ENCODE measurements at places on chromosomes 4 and X.

DNA sequence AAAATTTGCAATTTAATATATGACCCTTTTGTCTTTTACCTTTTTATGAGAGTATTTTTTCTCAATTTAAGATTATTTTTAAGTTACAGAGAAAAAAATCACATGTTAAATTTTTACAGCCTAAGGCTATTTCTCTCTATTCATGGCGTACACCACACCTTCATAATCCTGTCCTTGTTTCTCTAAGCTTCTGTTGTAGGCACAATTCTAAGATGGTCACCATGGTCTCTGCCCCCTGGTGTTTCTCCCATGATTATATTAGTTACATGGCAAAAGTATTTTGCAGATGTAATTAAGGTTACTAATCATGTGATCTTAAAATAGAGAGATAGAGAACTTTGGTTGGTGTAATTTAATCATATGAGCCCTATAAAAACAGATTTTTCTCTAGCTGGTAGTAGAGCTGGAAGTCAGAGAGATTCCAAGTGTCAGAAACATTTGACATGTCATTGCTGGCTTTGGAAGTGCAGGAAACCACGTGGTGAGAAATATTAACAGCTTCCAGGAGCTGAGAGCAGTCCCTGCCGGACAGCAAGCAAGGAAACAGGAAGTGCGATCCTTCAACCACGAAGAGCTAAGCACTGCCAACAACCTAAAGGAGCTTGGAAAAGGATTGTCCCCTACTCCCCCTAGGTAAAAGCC, 89.8 kb downstream of the EIF4E start:
- peak; percentile 90 for DNase-seq

DNA sequence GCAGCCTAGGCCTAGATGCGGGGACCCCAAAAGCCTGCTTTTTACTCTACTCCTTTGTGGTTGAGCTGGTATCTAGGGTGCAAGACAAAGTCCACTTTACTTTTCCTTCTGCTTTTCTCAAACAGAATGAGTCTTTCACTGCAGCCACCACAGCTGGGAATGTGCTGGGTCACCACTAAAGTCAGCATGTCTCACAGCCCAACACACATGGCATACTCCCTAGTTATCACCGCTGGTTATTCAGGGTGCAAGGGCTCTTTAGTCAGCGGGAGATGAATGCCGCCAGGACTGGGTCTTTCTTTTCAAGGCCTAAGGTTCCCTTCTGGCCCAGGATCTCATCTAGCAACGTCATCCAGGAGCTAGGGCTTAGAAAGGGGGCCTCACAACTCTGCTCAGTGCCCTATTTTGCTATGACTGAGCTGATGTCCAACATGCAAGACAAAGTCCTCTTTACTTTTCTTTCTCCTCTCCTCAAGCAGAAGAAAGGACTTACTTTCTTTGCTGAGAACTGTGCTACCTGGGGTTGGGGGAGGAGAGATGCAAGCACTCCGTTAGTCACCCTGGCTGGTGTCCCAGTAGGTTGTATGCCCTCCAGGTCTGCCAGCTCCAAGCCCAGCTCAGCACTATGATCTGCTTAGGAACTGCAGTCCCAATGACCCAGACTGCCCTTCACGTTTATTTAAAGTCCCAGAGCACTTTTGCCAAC, 22.9 kb upstream of the STPG2 start:
- peak; percentile 8 for DNase-seq

- DNase-seq = peak; percentile 55
Observed at GRCh38 chr4:142405695-142406498, 440.2 kb downstream of the INPP4B start.

DNA sequence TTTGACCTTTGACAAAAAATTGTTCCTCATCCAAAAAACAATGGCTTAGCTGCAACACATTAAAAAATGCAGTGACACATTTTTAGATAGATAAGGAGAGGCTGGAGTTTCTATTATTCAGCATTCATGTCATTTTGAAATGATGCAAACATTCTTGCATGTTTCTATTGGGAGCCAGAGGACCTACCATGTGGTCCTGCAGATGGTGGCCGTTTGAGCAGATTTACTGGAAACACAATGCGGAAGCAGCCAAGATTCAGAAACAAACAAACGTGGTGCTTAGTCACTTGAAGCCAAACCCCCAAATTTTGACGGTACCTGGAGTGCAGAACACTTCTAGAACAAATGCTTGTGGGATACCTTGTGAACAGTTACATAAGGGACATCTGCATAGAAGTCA, 456.7 kb downstream of the PCDH18 start:
- peak; percentile 56 for DNase-seq

DNA sequence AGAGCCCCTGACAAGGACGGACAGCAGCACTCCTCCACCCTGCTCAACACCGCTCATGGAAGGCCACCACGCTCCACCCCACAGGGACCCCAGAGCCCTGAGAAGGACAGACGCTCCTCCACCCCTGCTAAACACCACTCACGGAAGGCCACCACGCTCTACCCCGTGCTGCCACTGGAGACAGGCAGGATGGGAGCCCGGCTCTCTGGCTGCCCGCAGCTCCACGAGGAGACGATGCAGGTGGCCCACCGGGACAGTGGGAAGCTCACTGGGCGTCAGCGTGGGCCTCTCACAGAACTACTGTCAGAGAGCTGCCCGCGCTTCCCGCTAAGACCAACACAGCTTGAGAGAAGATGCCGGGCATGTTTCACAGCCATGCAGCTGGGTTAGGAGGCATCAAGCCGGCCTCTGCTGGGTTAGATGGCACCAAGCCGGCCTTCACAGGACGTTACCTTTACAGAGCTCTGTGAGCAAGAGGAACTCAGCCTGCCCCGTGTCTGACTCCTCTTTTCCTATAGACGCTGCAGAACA, 20.8 kb downstream of the GAK start:
- DNase-seq = no peak

All from fibroblast of pulmonary artery (primary cell).